ENCODE measurements at places on chromosomes 4 and X. TPM values are rescaled to one million over a fixed set of nuclear protein-coding genes. Genes with fewer than 3 reads are reported as not detected.

The RNF150 gene
- 1.1 TPM for total RNA-seq

The CFAP47 gene
- 0.07 TPM for total RNA-seq

- DNase-seq = no peak
Observed at GRCh38 chr4:130738233-130738632, 1642.3 kb downstream of the C4orf33 start.

DNA sequence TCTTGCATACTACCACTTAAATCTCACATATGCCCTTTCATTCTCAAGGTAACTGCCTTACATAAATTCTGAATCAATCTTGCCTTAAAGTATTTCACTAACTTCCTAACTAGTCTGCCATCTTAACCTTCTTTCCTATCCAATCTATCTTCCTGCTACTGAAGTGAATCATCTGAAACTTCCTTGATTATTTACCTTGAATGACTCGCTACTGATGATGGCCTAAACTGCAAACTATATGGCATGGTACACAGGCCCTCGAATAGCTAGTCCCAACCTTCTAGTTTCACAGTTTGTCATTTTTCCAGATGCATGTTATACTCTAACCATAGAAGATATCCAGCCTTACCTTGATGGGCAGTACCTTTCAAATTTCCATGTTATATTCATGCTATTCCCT lies 19.9 kb downstream of the PHKA1 start:
- DNase-seq = no peak

GRCh38 chr4:144754562-144755410 lies 108.8 kb downstream of the HHIP start:
- peak; percentile 37 for DNase-seq

DNA sequence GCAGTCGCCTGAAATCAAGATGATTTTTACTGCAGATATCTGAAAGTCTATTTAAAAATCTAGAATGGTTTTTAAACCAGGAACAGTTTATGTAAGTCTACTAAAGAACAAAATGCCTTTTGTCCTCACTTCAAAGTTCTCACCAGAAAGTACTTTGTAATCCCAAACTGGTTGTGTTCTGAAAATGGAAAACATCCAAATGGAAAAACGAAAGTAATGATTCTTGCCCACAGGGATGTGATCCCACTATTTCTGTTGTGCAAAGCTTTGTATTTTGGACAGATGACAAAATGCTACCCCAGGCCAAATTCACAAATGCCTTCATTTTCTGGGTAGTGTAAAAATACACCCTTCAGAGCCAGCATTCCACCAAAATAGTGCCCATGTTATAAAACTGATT lies 265.5 kb upstream of the FTHL17 start:
- no peak for DNase-seq

All from H7 (cell line).